ENCODE measurements at places on chromosomes 4 and X. TPM values are rescaled to one million over a fixed set of nuclear protein-coding genes. Genes with fewer than 3 reads are reported as not detected.

The RNF175 gene
- 0.50 TPM for total RNA-seq

The APLN gene
- 3.6 TPM for total RNA-seq

The PAGE5 gene
- total RNA-seq = not detected

The RIPPLY1 gene
- 0.25 TPM for total RNA-seq

The PRDM8 gene
- total RNA-seq = 0.36 TPM

The GPR82 gene
- 0.22 TPM for total RNA-seq

The CT45A5 gene
- not detected for total RNA-seq

The BANK1 gene
- 3.9 TPM for total RNA-seq

The TLR2 gene
- total RNA-seq = 57.2 TPM

The CT45A2 gene
- total RNA-seq = not detected

The UBA6 gene
- 34.0 TPM for total RNA-seq

The PNMA6A gene
- total RNA-seq = 2.1 TPM

The MAGEB6B gene
- total RNA-seq = not detected

The ZFP92 gene
- 6.1 TPM for total RNA-seq

The SH2D1A gene
- 0.06 TPM for total RNA-seq

The PCDH7 gene
- 6.6 TPM for total RNA-seq

The CENPE gene
- total RNA-seq = 0.55 TPM

The AFF2 gene
- 2.3 TPM for total RNA-seq

The PPP3CA gene
- 36.2 TPM for total RNA-seq

The RNF212 gene
- 9.5 TPM for total RNA-seq

The MAP7D2 gene
- total RNA-seq = 0.60 TPM

The SCARB2 gene
- total RNA-seq = 130 TPM

The AKAP17A gene
- total RNA-seq = 51.2 TPM

The GPR34 gene
- total RNA-seq = 22.8 TPM

The AKAP4 gene
- total RNA-seq = not detected

The ZNF330 gene
- total RNA-seq = 21.9 TPM

All from adrenal gland (tissue), 19 donors.